Mammary microvascular endothelial cell (primary cell): ENCODE measurements at places on chromosomes 1 and 21. TPM values are rescaled to one million over a fixed set of nuclear protein-coding genes. Genes with fewer than 3 reads are reported as not detected.

TMOD4 gene
- 0.67 and 0.79 TPM in 2 replicates for total RNA-seq

CASQ2 gene
- total RNA-seq, result not detected in 2 replicates

WDR64 gene
- not detected in 2 replicates for total RNA-seq

SYNC gene
- 6.3 and 10.6 TPM in 2 replicates for total RNA-seq

IVL gene
- not detected in 2 replicates for total RNA-seq

SPRR1B gene
- not detected in 2 replicates for total RNA-seq

HES2 gene
- total RNA-seq, result 31.5 and 32.2 TPM in 2 replicates

ALG14 gene
- total RNA-seq, result 1.3 and 1.6 TPM in 2 replicates

VCAM1 gene
- total RNA-seq, result 2.3 and 3.0 TPM in 2 replicates

NPR1 gene
- total RNA-seq, result 14.5 and 15.3 TPM in 2 replicates

SLC41A1 gene
- total RNA-seq, result 10.5 and 18.7 TPM in 2 replicates

FMO5 gene
- total RNA-seq, result 0.30 and 1.3 TPM in 2 replicates

SYT14 gene
- total RNA-seq, result 0.34 and 0.73 TPM in 2 replicates

ZBTB18 gene
- total RNA-seq, result 23.0 and 23.6 TPM in 2 replicates

ZMYND12 gene
- 0.34 and 0.47 TPM in 2 replicates for total RNA-seq

TACSTD2 gene
- 10.3 and 12.6 TPM in 2 replicates for total RNA-seq

F3 gene
- total RNA-seq, result 0.80 and 0.94 TPM in 2 replicates

C1orf94 gene
- not detected in 2 replicates for total RNA-seq

SLC37A1 gene
- 8.8 and 11.8 TPM in 2 replicates for total RNA-seq

ALX3 gene
- total RNA-seq, result not detected in 2 replicates

KIF14 gene
- 10.9 and 11.9 TPM in 2 replicates for total RNA-seq

LINGO4 gene
- total RNA-seq, result not detected in 2 replicates

LRRC38 gene
- total RNA-seq, result 0.40 and 0.54 TPM in 2 replicates

SPATA46 gene
- not detected in 2 replicates for total RNA-seq

HAO2 gene
- not detected in 2 replicates for total RNA-seq

LCE2C gene
- not detected in 2 replicates for total RNA-seq

ARHGAP30 gene
- 0.13 and 0.20 TPM in 2 replicates for total RNA-seq

CRP gene
- total RNA-seq, result not detected in 2 replicates

CCDC30 gene
- 0.20 TPM in 2 replicates for total RNA-seq

CTH gene
- total RNA-seq, result 1.3 and 1.4 TPM in 2 replicates

KRTAP19-1 gene
- total RNA-seq, result not detected in 2 replicates

NPHS2 gene
- not detected in 2 replicates for total RNA-seq

CRYBG2 gene
- total RNA-seq, result not detected in 2 replicates

TMEM79 gene
- 1.6 and 2.3 TPM in 2 replicates for total RNA-seq

TMEM51 gene
- total RNA-seq, result 11.9 and 16.5 TPM in 2 replicates

GPR37L1 gene
- not detected in 2 replicates for total RNA-seq

PROK1 gene
- total RNA-seq, result not detected in 2 replicates

SLC45A1 gene
- 0.15 and 0.80 TPM in 2 replicates for total RNA-seq

LCK gene
- 0.20 TPM in 1 of 2 replicates, not detected in the other for total RNA-seq

TFF1 gene
- total RNA-seq, result not detected in 2 replicates

RSRP1 gene
- total RNA-seq, result 23.9 and 31.6 TPM in 2 replicates

PMVK gene
- total RNA-seq, result 11.4 and 13.8 TPM in 2 replicates

CLEC20A gene
- total RNA-seq, result 0.15 TPM in 1 of 2 replicates, not detected in the other

C1orf87 gene
- not detected in 2 replicates for total RNA-seq

IL10 gene
- not detected in 2 replicates for total RNA-seq

OR6K3 gene
- total RNA-seq, result not detected in 2 replicates

LAD1 gene
- total RNA-seq, result not detected in 2 replicates

NBPF6 gene
- not detected in 2 replicates for total RNA-seq

EPS15 gene
- 28.8 and 32.2 TPM in 2 replicates for total RNA-seq

SPRR2B gene
- not detected in 2 replicates for total RNA-seq
